ENCODE measurements at places on chromosomes 7 and 10.

GRCh38 chr10:46530249-46531186 is 25.9 kb downstream of the GPRIN2 start:
- no peak for DNase-seq

DNA sequence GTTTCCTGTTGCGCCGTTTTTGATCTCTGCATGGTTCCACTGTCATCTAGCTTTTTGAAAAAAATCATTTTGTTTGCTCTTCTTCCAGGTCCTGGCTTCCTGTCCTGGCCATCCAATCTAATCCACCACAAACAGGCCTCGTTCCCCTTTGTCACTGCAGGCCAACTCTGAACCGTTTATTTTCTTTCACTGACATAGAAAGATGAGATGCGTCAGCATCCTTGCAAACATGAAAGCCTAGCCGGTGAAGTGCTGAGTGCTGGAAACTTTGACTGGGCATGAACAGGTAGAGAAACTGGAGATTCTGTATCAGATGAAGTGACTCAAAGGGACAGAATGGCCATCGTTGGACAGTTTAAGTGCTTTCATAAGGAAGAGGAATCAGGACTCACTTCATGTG is 1247.8 kb downstream of the TYW1 start:
- no peak for DNase-seq

DNA sequence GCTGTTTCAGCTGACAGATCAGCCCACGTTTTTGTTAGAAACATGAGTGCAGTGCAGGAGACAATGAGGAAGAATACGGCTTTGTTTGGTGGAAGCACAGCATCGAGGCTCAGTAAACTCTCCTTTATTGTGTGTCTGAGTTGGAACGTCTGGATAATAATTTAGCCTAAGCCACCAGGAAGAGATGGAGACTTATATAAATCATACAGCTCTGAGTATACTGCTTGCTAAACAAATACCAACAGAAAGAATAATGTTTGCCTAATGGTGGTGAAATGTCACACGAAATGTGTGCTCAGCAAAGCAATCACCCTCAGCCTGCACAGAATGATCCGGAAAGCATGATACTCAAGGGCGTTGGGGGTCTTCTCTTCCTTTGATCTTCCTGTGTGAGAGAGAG is 664.1 kb upstream of the ADARB2 start:
- DNase-seq, result no peak

DNA sequence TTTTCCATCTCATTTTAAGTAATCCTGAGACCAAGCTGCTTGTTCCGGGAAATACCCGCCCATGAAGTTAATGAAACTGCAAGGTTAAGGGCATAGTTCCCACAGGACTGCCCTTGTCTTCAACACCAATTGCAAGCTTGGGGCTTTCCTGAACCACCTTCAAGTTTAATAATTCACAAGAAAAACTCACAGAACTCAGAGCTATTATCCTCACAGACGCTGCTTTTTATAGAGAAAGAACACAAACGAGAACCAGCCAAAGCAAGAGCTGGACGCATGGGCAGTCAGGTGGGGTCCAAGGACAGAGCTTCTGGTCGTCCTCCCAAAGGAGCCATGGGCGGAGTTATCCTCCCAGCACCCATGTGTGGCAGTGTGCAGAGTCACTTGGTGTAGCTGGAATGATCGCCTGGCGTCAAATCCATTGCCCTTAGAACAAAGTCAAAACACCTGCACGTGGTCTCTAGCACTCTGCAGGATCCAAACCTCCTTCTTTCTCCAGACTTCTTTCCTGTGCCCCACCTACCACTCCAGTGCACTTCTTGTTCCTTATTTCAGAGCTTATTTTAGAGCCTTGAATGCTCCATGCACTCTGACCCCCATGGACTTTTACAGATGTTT is 56.7 kb downstream of the SNX10 start:
- no peak for DNase-seq

Data from AG09319 (cell line).